Stimulated activated CD4-positive, alpha-beta T cell treated with anti-CD3 and anti-CD28 coated beads, Interleukin-1b, Interleukin-23, amount 100 ng/mL, for 1 hour (primary cell): ENCODE measurements at places on chromosomes 6 and 20.

GRCh38 chr6:141472162-141472928 lies 660.4 kb upstream of the GJE1 start:
- no peak for DNase-seq

DNA sequence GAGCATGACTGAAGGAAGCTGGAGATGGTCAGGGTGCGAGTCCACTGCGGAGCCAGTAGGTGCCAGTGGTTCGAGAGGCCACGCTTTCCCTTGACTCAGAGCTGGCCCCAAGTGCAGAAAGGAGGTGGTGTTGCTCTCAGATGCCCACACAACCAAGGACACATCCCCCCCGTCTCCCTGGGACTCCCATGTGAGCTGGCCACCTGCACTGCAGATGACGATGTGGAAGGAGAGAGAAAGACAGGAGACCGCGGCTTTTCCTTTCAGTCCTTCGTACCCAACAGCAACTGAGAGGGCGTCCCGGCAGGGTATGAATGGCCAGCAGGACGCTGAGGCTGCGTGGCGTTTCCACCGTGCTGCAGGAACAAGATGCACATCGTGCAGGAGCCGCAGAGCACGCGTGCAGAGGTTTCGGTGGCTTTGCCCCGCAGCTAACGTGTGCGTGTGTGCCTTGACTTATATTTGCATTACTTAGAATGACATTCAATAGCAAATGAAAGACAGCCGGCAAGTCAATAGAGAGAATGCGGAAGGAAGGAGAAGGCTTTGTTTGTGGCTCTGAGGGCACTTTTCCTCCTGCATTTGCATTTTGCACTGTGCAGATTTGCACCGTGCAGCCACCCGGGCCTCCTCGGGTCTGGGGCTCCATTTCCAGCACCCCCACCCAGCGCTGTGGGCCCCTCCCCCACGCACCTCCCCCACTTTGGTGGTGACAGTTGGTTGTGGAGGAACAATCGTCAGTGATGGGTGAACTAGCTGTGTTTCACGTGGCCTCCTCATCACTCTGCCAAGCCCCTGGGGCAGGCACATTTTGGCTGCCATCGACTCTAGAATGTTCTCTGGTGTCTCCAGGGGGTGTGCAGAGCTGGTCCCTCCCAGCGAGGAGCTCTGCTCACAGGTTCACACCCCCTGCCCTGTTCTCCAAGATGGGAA lies 26.4 kb upstream of the BHLHE23 start:
- no peak for DNase-seq

- DNase-seq, result no peak
Measured at GRCh38 chr6:42321976-42322375, 104.3 kb upstream of the MRPS10 start.

DNA sequence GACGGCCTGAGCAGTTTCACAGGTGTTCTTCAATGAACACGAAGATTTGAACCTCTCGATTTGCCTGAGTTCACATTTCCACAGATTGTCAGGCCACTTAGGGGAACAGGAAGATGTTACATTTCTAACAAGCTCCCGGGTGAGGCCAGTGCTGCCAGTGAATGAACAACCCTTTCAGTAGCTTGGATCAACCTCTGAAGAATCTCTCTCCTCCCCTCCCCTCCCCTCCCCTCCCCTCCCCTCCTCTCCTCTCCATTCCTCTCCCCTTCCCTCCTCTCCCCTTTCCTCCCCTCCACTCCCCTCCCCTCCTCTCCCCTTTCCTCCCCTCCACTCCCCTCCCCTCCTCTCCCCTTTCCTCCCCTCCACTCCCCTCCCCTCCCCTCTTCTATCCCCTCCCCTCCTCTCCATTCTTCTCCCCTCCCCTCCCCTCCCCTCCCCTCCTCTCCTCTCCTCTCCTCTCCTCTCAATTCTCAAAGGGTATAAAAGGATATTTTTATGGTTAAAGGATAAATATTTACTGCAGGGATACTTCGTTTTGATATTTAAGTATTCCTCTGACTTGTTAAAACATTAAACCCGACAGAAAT lies 114.1 kb upstream of the INSM1 start:
- DNase-seq, result no peak

- no peak for DNase-seq
Measured at GRCh38 chr6:160391419-160392116, 43.4 kb downstream of the SLC22A3 start.

DNA sequence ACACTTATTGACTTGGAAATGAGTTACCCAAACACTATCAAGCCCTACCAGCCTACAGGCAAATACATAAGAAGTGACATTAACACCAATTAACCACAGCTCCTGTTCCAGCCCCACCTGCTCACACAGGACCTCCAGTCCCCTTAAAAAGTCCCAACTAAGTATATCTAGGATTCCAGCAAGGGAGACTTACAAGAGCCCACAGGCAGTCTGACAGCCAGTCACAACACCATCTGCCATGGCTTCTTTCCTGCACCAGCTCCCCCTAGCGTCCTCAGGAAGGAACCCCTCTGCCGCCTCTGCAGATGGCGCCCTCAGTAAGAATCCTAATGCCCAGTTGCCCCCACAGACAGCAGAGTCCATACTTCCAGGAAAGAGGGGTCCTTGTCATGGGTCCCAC lies 122.1 kb downstream of the HIVEP2 start:
- DNase-seq, result no peak

GRCh38 chr6:13474360-13474759 lies 13.0 kb downstream of the GFOD1 start:
- no peak for DNase-seq

DNA sequence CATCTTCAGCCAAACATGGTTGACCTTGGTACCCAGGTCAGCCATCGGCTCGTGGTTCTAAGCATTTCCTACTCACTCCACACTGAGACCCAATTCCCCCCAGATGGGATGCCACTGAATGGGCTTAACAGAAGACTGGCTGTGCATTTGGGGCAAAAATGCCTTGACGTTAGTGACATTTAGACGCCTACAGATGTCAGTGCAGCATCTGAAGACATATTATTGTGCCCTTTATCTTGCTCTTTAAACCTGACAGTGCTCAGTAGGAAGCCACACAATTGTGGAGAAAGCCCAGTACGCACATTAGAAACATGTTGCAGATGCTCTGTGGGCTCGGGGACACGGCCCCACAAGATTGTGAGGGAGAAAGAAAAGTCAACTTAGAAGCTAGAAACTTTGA lies 414.7 kb downstream of the PTPRT start:
- DNase-seq, result no peak

- no peak for DNase-seq
Measured at GRCh38 chr20:47227576-47227975, 128.9 kb downstream of the ZMYND8 start.
